ENCODE measurements at places on chromosomes 7 and 10. TPM values are rescaled to one million over a fixed set of nuclear protein-coding genes. Genes with fewer than 3 reads are reported as not detected.

Gene ERVW-1
- total RNA-seq = not detected

DNA sequence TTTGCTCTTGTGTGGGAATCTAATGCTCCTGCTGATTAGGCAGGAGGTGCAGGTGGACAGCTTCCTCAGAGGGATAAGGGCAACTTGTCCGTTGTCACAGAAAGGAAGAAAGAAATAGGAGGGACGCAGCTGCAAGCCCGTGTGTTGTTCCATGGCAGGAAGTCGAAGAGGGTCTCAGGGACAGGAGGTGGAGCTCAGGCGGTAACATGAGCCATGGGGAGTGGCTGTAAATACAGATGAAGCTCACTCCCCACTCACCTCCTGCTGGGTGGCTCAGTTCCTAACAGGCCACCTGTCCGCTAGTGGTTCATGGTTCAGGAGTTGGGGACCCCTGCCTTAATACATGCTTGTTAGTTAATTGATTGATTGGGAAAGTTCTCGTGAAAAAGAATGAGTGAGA, 101.7 kb upstream of the SFMBT2 start:
- no peak for DNase-seq

GRCh38 chr7:129557686-129558481, 53.6 kb upstream of the NRF1 start:
- no peak for DNase-seq

DNA sequence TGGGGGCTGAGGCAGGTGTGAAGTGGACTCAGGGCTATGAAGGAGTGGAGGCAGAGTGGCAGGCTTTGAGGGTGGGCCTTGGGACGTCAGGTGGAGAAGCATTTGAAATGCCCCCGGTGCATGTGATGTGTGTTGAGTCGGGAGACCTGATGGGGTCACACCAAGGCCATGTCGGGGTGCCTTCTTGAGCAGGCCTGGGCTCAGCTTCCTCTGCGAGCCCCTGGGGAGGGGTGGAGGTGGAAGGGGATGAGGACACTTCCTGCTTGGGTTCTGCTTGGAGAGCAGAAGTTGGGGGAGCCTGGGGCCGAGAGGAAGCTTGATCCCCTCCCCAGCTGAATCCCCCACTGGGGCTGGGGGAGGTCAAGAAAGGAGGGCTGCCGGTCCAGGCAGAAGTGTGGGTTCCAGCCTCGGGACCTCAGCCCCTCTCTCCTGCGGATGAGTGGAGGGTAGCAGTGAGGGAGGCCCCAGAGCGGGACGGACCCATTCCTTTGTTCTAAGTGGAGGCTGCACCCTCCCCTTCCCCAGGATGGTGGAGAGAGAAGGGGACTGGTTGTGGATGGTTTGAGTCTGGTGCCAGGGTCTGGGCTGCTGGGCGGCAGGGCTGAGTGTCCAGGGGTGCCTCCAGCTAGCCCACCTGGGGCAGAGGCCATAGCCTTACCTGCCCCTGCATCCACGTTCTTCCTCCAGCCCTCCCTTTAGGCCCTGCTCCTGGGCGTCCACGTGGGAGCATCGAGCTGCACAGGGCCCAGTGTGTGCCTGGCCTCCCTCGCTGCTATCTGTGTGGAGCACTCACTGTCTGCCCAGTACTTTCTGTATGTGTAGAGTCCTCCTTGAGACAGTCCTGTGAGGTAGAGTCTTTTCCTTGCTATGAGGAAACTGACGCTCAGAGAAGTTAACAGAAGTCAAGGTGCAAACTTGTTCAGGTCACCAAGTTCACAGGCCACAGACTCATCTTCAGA, 36.7 kb downstream of the PRF1 start:
- no peak for DNase-seq

Gene TMEM196
- not detected for total RNA-seq
